Tongue (tissue), 3 donors: ENCODE measurements at places on chromosomes 7 and 10.

DNA sequence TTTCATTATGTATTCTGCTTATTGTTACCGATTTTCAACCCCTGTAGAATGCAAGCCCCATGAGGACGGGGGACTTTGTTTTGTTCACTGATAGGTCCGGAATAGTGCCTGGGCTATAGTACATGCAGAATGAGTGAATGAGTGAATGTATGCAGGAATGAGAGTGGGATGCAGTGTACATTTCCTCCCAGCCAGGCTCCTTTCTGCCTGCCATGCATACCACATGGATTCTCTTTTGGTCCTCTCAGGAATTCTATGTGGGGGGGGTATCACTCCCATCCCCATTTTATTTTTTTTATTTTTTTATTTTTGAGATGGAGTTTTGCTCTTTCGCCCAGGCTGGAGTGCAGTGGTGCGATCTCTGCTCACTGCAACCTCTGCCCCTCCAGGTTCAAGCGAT, 16.7 kb downstream of the TRIM56 start:
- no peak for DNase-seq

DNA sequence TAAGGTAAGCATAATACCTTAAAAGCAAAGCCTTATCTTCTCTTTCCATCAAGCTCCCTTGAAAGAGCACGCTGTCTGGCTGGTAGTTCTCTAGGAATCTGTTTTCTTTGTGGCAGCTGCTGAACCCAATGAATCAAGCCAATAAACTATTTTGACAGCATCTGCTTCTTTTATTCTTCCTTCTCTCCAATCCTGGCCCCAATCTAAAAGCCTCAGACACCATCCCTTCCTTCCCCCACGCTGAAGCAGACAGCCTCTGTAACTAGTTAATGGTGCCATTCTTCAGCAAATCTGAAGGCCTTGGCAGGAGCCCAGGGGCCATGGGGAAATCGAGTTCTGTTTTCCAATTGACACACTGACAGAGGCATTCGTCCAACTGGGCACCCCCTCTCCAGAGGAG, 186.6 kb upstream of the LYZL1 start:
- peak; percentile 13 for DNase-seq

GRCh38 chr7:132298790-132299189, 277.5 kb downstream of the PLXNA4 start:
- no peak for DNase-seq

GRCh38 chr7:26696978-26697377, 167.4 kb downstream of the SKAP2 start:
- no peak for DNase-seq
